ENCODE measurements at places on chromosomes 3 and 15.

GRCh38 chr3:62167566-62168262, 205.6 kb downstream of the FEZF2 start:
- DNase-seq, result peak; percentile 7

- DNase-seq, result no peak
Observed at GRCh38 chr15:71687902-71688508, 122.3 kb upstream of the NR2E3 start.

DNA sequence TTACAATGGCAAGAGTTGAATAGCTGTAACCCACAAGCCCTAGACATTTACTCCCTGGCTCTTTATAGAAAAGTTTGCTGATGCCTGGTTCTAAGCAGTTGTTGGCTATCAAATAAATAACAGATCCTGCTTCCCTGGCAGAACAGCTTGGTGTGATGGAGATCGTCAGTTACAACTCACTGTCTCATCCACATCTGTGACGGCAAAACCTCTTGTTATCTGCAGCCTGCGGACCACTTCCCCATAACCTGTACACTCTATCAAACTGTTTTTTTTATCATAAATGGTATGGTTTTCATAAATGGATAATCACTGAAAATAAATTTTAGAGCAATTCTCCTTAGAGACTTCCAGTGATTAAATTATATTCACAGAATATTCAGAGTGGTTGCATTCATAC, 14.1 kb downstream of the ZDHHC3 start:
- no peak for DNase-seq

GRCh38 chr3:37905987-37906674, 44.5 kb downstream of the CTDSPL start:
- no peak for DNase-seq

DNA sequence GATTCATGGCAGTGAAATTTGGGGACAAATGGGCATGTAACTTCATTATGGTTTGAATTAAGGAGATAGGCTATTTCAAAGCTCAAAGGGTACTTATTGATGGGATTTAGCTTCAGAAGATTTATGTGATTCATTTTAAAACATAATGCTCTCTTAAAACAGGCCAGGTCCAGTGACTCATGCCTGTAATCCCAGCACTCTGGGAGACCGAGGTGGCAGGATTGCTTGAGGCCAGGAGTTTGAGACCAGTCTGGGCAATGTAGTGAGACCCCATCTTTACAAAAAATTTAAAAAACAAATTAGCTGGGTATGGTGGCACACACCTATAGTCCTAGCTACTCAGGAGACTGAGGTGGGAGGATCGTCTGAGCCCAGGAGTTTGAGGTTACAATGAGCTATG, 11.5 kb downstream of the THAP10 start:
- no peak for DNase-seq

GRCh38 chr3:100563652-100564211, 45.7 kb upstream of the ADGRG7 start:
- no peak for DNase-seq

GRCh38 chr15:90860942-90861675, 7.3 kb upstream of the FURIN start:
- DNase-seq, result no peak

GRCh38 chr15:70266412-70267121, 168.8 kb upstream of the TLE3 start:
- peak; percentile 36 for DNase-seq

DNA sequence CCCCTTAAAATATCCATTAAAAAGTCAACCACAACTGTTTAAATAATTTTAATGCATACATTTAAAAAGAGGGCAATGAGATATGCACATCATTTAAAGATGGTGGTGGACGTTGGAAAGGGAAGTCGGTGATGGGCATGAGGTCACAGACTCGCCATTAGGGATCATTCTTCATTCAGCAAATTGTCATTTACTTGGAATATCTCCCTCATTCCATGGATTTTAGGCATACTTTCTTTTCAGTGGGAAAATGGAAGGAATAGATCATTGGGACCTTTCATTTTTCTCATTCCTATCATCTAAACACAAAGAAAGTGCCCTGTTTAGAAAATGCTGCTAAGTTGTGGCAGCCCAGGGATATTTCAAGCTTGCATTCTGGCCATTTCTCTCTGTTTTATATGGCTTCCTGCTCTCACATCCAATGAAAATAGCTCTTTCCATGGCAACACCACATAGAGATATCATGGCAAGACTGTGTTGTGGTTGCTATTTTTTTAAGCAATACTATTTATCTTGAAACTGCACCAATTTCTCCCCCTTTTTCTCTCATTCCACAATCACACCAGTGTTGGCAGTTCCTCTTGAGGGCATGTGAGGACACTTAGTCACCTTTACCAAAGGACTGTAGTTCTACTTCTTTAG, 40.7 kb upstream of the LMCD1 start:
- no peak for DNase-seq

GRCh38 chr3:4826237-4827100, 152.8 kb upstream of the BHLHE40 start:
- no peak for DNase-seq

- no peak for DNase-seq
Observed at GRCh38 chr3:175057401-175057800, 198.3 kb downstream of the NAALADL2 start.

DNA sequence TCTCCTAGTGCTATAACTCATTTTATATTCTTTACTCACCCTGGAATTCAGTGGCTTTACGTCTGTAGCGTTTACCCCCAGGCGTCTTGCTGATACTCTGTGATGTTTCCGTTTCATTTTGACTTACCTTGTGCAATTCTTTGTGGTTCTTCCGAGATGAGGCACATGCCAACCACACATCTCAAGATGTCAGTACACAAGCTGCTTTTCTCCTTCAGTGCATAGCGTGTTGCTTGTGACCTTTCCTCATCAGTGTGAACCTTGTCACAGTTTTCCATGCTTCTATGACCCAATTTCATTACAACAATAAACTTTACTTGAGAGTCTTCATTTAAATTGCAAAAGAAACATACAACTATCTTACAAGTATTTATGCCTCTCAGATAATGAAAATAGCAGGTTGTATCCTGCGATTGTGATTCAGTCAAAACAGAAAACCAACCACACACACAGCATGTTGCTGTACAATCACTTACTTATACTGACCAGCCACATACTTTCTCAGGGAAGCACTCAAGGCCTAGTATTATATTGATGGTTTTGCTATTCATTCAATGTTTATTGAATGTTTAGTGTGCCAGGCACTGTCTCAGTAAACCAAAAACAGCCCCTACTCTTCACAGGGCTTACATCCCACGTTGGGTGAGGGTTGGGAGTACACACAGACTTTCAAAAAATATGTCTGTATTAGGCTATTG, 4.6 kb upstream of the TBL1XR1 start:
- no peak for DNase-seq

DNA sequence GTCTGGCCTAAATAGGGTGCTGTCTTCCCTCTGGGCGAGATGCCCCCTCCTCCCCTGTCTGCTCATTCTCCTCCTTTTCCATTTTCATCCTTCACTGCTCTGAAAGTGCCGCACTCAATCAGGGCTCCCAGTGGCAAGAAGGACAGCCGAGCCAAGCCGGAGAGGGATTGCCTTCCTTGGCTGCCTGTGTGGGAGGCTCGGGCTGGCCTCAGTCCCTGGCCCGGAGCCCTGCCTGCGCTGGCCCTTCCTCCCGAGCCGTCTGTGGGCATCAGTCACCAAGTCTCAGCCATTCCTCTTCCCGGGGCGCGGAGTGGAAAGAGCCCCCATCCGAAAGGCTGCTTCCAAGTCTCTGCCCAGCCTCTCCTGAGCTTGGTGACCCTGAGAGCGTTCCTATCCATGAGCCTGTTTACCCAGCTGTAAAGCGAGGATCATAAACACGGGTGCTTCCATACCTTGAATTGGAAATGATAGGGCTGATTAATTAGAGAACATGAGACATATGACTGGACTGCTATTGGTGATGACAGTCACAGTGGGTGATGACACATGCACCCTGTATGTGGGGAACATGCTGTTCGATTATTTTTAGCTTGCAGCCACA, 59.1 kb upstream of the TLE3 start:
- DNase-seq, result no peak

DNA sequence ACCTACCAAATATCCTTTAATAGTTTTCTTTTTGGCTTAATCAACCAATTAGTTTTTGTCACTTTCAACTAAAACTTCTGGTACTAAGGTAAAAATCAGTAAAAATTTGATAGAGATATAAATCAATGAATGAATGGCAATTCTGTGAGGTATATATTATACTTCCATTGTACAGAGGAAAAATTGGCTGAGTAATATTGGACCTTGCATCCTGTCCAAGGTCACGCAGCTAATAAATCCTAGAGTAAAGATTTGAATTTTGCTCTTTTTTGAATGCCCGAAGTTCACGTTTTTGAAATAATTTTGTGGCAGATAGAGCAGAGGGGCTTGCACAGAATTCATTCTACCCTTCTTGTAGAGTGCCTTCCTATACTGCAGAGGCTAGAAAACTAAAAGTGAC, 81.1 kb upstream of the ZNF280D start:
- DNase-seq, result no peak

DNA sequence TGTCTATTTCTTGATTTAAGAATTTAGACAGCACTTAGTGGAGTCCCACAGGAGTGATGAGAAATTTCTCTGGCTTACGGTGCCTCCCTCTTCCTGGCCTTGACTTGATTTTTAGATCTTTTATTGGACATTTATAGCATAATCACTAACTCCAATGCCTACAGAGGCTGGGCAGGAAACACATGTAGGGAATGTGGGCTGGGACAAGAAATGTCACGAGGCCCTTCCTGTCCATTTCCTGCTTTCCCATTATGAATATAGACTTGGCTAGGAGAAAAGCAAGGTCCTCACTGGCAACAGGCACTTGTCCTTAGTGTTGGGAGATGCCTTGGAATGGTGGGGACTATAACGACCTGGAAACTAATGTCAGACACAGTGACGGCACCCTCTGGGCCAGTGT, 100.3 kb downstream of the MYLK start:
- no peak for DNase-seq

DNA sequence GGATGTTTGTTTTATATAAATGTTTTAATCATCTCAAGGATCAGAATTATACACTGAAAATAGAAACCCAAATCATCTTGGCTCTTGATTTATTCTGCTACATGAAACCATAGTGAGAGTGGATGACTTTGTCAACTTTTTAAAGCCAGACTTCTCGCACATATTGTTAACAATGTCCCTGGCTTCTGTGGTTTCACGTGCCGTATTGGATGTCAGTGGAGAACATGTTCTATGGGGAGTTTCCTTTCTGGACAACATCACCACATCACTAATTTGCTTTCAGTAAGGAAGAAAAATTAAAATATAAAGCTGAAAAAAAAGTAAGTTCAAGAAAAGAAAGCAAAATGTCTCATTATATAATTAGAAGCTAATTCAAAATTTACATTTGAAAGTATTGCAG, 297.1 kb upstream of the MME start:
- no peak for DNase-seq

- DNase-seq, result no peak
Observed at GRCh38 chr15:68654786-68655560, 76.2 kb downstream of the CORO2B start.

DNA sequence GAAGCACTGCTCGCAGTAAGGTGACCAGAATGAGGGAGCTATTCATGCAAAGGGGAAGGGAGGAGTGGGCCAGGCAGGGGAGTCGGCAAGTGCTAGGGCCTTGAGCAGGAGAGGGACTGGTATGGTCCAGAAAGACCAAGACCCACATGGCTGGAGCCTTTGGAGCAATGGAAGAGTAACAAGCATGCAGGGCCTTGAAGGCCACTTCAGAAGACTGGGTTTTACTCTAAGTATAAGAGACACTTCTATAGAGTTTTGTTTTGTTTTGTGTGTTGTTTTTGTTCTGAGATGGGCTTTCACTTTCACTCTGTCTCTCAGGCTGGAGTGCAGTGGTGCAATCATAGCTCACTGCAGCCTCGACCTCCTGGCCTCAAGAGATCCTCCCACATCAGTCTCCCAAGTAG, 42.0 kb downstream of the BFSP2 start:
- DNase-seq, result no peak

GRCh38 chr15:67127965-67128364, 62.6 kb downstream of the SMAD3 start:
- DNase-seq, result no peak

DNA sequence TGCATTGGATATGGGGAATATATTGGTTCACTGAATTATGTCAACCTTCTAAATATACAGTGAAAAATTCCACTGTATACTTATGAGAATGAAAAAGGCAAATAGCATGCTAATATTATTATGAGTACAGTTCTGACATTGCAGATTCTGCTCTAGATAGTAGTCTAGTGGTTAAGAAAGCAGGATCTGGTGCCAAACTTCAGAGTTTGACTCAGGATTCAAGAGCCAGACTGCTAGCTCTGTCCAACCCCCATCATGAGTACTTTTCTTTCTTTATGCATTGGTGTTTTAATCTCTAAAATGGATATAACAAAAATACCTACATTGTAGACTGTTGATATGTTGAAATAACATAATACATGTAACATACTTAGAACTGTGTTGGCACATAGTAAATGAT, 57.3 kb upstream of the PLSCR4 start:
- DNase-seq, result no peak

GRCh38 chr3:66449411-66449974, 51.3 kb downstream of the LRIG1 start:
- peak; percentile 39 for DNase-seq

GRCh38 chr15:76983590-76984375, 11.1 kb upstream of the PSTPIP1 start:
- DNase-seq, result no peak

DNA sequence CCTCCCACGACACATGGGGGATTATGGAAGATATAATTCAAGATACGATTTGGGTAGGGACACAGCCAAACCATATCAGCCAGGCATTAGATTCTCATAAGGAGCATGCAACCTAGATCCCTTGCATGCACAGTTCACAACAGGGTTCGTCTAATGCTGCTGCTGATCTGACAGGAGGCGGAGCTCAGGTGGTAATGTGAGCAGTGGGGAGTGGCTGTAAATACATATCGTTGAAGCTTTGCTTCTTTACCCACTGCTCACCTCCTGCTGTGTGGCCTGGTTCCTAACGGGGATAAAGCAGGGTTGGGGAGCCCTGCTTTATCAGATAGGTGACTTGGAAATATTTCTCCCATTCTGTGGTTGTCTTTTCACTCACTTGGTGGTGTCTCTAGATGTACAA, 14.8 kb downstream of the DOCK3 start:
- no peak for DNase-seq

- DNase-seq, result no peak
Observed at GRCh38 chr3:129254536-129255230, 5.3 kb downstream of the COPG1 start.

DNA sequence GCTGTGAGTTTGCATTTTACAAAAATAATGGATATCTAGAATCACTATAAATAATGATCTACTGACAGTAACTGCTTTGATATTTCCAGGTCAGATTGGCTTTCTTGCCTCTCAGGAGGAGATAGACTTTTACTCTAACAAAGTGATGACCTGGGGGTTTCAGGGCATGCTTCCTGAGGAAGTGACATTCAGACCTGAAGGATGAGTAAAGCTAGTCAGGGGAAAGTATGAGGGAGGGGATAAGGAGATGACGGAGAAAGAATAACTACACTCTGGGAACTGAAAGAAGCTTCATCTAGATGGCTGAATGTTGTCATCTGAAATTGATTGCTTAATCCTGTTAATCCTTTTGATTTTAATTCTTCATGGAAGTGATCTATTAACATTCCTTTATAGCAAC, 32.2 kb downstream of the ARMC8 start:
- no peak for DNase-seq

GRCh38 chr3:75136100-75136897, 521.8 kb upstream of the CNTN3 start:
- no peak for DNase-seq

Measured in DMS79 treated with DMSO at 0.1 percent for 48 hours (cell line).